NCI-H146 (cell line): ENCODE measurements at places on chromosomes 16 and 17.
A peak's percentile ranks its signal among the peaks of the same experiment; 100 is the strongest.

- DNase-seq, result no peak
Measured at GRCh38 chr16:4994719-4995434, 36.7 kb downstream of the SEC14L5 start.

- DNase-seq, result no peak
Measured at GRCh38 chr16:72094266-72094610, 591 bp downstream of the DHX38 start.

GRCh38 chr16:49918257-49918656, 62.3 kb upstream of the ZNF423 start:
- DNase-seq, result no peak

GRCh38 chr17:81039854-81040758, 5.2 kb downstream of the BAIAP2 start:
- DNase-seq, result peak; percentile 13

GRCh38 chr17:52294301-52294700, 135.8 kb upstream of the CA10 start:
- DNase-seq, result no peak

DNA sequence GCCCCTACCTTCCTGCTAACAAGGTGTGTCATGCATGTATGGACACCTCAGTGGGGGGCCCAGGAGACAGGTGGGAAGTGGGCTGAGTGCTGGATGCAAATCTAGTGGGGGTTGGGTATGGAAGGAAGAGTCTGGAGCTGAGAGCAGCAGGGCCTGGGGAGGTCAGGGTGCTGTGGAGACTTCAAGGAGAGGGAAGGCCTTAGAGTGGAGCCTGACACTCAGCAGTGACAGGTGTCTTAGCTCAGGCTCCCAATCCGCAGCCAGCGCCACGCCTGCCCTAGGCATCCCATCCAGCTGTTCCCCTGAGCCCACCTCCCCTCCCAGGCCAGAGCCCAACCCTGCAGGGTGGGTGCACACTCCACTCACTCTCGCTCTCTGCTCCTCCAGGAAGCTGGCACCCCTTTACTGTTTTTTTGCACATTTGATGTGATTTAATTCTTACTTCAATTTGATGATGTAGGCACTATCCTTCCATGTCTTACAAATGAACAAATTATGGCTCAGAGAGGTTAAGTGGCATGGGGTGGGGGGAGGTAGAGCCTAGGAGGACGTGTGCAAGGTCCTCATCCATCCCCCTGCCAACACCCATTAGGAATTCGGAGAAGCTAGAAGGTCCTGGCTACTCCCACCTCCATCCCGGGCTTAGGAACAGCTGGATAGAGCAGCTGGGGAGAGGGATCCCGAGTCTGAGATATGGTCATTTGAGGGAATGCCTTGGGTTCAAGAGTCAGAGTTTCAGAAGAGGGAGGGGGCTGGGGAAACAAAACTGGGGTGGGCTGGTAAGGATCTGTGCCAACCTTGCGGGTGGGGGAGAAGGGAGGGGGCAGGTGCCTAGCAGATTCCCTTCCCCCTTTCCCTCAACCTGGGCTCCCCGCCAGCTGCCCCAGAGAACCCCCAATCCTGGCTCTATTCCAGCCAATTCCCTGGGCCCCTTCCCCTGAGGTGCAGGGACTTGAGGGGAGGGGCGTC, 2.1 kb downstream of the FAM171A2 start:
- peak; percentile 49 for DNase-seq

DNA sequence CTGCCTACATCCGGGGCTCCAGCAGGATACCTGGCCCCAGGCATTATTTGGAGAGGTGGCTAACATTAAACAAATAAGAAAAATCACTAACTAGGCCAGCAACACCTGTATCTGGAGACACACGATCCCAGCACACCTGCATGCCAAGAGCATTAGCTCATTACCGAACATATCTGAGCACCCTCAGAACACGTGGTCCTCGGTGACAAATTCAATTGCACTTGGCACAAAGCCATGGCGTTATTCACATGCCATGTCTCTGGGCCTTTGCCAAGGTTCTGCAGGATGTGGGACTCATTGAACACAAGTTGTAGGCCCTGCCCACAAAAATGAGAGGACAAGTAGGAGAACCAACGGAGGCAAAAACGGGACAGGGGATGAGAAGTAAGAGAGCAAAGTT, 552.3 kb downstream of the TOX3 start:
- peak; percentile 76 for DNase-seq

DNA sequence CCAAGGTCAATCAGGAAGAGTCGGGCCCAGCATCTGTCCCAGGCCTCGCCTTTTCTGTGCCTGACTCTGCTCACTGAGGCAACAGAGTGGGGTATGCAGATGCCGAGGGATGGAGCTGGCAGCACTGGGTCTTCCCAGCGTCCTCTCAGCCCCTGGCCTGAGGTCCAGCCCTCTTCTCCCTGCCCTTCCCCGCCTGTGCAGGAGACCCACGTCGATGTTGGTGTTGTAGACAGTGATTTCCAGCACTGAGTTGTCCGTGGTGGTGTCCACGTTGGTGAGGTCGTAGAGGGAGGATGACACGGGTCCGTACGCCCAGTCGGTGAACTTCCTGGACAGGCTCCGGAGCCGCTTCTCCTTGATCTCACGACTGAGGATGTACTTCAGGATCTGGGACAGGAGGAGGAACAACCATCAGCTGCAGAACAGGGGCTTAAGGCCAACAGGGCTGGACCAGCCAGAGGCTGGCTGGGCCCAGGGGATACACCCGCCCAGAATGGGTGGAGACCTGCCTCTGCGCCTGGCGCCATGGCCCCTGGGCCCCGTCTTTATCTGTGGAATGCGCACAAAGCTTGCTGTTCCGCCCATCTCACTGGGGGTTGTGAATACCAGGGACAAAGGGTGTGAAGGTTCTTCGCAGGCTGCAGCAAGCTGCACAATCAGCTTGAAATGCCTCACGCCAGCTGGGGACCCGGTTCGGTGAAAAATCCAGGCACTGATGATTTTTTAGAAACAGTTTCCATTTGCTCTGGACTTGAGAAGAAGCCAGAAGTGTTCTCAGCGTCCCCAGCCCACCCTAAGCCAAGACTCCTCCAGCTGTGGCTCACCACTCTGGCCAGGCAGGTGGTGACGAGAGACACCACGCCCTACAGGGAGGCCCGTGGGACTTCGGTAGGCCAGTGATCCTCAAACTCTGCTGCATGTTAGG, 27.5 kb downstream of the TRPV3 start:
- DNase-seq, result peak; percentile 40

DNA sequence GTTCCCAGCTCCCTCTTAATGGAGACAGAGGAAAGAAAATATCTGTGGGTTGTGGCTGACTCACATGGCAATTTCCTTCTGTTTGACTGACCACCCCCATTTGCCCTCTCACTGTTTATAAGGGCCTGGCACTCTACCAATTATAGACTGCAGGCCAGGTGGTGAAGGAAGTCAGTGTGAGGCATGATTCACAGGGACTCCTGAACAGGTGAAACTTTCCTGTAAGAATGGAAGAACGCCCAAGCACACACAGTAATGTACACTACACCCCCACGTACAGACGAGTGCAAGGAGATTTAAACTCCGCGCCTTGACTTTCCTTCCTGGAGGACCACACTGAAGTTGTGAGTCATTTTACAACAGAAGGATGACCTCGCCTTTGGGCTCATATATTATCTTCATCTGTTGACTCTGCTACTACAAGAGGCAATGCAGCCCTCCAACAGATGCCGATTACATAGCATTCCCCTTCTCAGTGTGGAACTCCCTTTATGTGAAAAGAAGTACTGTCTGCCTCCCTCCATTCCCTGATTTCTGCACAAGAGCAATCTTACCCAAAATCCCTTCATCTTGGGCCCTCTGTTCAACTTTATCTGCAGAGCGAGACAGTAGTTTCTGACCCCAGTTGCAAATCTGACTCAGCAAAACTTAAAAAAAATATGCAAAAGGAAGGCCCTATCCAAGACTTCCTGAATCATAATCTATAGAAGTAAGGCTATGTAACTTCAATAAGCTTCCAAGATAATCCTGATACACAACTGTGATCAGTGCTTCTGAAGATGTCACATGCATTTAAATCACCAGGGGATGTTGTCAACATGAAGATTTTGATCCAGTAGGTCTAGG, 163.6 kb downstream of the SHISA6 start:
- no peak for DNase-seq

DNA sequence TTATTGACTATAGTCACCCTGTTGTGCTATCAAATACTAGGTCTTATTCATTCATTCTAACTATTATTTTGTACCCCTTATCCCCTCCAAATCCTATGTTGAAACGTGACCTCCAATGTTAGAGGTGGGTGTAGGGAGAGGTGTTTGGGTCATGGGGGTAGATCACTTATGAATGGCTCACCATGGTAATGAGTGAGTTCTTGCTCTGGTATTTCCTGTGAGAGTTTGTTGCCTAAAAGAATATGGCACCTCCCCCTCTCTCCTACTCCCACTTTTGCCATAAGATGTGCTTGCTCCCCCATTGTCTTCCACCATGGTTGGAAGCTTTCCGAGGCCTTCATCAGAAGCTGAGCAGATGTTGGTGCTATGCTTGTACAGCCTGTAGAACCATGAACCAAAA, 59.3 kb upstream of the BRD7 start:
- no peak for DNase-seq

DNA sequence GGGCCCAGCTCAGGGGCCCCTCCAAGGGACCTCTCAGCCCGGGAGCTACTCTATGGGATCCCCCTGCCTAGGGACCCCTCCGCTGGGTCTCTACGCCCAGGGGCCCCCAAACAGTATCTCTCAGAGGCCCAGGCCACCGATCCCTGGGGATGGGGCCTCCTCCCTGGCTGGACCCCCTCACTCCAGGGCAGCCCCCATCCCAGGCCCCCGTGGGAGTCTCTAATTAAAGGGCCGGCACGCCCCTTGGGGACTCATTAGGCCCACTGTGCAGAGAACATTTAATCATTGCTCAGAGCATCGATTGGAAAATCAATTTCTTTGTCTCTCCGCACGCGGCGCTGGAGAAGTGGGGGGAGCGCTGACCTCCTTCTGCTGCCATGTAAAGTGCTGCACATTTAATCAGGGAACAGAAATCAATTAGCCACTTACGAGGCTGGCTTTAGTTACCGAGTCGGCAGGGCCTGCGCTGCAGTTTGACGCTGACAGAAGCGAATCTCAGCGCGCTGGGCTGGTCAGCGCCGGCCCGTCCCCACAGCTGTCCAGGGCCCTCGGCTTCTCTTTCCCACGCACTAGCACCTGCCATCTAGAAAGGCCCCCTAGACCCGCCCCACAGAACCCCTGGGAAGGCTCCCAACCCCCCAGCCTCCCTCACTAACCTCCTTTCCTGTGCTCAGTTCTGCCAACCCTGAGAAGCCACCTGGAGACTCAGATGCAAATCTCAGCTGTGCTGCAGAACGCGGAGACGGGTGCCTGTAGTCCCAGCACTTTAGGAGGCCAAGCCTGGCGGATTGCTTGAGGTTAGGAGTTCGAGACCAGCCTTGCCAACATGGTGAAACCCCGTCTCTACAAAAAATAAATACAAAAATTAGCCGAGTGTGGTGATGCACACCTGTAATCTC, 20.2 kb upstream of the C1QL1 start:
- peak; percentile 69 for DNase-seq

GRCh38 chr17:68853036-68853435, 102.2 kb downstream of the ABCA8 start:
- DNase-seq, result no peak

DNA sequence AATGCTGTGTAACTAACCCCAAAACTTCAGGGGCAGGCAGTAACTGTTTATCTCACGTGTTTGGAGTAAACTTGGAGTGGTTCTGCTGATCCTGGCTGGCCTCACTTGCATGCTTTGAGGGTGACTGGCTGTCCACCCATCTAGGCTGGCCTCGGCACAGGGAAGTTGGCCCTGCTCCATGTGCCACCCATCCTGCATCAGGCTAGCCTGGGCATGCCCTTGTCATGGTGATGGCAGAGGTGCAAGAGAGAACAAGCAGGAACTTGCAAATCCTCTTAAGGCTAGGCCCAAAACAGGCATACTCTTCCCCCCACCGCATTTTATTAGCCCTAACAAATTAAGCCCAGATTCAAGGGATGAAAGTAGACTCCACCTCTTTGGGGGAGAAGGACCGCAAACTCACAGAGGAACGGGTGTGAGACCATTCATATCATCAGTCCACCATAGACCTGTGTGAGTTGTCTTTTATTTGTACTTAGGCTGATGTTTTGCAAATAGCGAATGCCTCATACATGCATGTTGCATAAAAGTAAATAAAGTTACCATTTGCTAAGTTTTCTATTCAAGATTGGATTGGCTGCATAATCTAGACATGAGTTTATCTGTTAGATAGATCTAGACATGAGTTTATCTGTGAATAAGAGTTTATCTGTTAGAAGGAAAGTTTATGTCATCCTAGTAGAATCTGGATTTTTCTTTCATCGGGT, 221.0 kb downstream of the CCDC182 start:
- peak; percentile 56 for DNase-seq

- no peak for DNase-seq
Measured at GRCh38 chr17:15909481-15909991, 35.4 kb upstream of the ADORA2B start.

- no peak for DNase-seq
Measured at GRCh38 chr17:43143201-43143600, 18.0 kb upstream of the BRCA1 start.

DNA sequence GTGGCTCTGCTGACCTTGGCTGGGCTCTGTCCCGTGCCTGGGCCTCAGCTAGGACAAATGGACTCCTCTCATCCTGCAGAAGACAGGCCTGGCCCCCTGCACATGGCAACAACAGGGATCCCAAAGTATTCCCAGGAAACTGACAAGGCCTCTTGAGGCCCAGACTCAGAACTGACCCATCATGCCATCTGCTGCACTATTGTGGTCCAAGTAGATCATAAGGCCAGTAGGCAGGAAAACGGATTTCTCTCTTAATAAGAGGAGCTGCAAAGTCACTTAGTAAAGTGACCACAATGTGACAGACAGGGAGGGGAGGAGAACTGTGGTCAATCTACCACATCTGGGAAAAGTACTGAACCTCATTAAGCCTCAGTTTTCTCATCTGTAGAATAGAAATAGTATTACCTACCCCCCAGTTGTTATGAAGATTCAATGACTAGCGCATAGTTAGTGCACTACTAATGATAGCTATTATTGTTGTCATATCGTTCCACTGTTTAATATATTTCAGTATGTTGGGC, 62.1 kb upstream of the TNRC6A start:
- DNase-seq, result no peak

DNA sequence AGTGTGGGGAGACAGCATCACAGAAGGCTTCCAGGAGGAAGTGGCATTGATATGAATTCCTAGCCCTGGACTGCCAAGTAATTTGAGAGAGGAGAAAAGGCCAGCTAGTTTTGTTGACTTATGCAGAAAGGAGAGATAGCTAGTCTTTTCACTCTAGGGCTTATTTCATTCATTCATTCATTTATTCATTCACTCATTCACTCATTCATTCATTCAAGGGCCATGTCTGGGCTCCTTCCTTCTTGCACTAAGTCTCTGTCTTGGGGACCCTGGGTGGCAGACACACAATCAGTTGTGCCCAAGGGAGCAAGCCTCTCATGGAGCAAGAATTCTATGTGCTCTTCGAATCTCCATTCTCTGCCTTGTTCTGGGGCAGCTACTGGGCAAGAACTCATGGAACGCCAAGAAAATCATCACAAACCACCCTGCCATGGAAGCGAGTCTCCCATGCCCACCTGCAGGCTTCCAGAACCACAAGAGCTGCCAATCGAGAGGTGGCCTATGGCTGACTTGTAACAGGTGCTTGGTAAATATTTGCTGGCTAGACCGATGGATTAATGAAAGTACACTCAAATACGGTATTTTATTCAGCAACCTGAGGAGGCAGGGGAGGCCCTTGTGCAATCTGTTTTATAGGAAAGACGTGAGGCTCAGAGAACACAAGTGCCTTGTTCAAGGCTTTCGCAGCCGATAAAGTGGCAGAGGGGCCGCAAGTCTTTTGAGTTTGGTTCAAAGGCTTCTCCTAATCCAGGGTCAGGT, 223.6 kb downstream of the XYLT1 start:
- DNase-seq, result no peak

- no peak for DNase-seq
Measured at GRCh38 chr16:74909665-74910064, 75.3 kb downstream of the WDR59 start.
